Right atrium auricular region (tissue), 2 donors: ENCODE measurements at places on chromosomes 3 and 15. TPM values are rescaled to one million over a fixed set of nuclear protein-coding genes. Genes with fewer than 3 reads are reported as not detected.

DNA sequence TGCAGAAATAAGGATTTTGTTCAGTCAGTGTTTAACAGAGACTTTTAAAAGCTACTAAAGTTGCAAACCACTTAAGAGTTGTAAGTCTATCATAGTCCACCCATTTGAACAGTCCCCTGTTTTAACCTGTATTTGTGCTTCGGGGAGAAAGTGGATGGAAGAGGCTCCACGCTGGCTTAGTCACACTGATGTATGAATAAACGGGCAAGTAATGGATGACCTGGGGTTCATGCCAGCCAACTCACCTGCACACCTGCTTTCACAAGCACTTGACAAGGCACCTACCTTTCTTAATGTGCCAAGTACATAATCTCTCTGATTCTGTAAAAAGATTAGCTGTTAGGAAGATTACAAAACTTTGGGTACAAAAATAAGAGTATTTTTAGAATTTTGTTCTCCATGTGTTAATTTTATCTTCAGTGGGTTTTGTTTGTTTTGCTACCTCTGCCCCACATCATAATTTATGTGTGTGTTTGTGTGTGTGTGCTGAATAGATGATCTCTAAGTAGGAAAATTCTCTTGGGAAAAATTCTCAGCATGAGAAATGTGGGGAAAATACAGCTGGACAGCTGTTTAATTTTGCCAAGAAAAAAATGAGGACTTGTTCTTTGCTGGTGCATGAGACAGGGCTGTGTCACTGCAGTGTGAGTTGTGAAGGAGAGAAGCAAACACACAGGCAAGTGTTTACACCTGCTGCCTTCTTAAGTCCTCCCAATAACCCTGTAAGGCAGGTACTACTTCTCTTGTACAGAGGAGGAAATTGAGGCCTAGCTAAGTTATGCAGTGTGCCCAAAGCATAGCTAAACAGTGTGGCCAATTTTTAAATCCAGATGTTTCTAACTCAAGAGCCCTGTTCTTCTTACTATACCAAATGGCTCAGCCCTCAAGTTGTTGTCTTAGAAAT lies 181.2 kb upstream of the IL12A start:
- DNase-seq, result no peak
- H3K27me3 ChIP-seq, result no peaks in the 10 kb centered on the region
- no peak overlapping the region for H3K27ac ChIP-seq
- H3K4me1 ChIP-seq, result peaks cover 23% of the 10 kb centered on the region
- no peak overlapping the region for H3K4me3 ChIP-seq

DNA sequence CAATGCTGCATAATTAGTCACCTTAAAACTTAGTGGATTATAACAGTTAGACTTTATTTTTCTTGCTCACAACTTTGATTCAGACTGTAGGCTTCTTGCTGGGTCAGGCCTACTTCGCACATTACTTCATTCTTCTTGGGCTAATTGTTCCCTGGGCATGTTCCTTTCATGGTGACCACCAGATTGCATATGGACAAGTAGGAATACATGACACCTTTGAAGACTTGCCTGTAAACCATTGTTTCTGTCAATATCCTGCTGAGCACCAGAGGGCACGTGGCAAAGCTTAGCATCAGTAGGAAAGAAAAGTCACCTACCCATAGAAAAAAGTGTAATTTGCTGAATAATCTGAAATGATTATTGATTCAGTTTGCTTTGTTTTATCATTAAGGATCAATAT lies 54.3 kb upstream of the ROBO1 start:
- H3K4me3 ChIP-seq, result no peak overlapping the region
- H3K27ac ChIP-seq, result no peak overlapping the region
- H3K27me3 ChIP-seq, result no peaks in the 10 kb centered on the region
- DNase-seq, result no peak
- no peaks in the 10 kb centered on the region for H3K4me1 ChIP-seq

- H3K36me3 ChIP-seq, result no peaks in the 10 kb centered on the region
- H3K4me1 ChIP-seq, result no peaks in the 10 kb centered on the region
- peak; percentile 93 for DNase-seq
- no peaks in the 10 kb centered on the region for H3K27me3 ChIP-seq
Observed at GRCh38 chr3:126961191-126961790, 21.6 kb upstream of the PLXNA1 start.

DNA sequence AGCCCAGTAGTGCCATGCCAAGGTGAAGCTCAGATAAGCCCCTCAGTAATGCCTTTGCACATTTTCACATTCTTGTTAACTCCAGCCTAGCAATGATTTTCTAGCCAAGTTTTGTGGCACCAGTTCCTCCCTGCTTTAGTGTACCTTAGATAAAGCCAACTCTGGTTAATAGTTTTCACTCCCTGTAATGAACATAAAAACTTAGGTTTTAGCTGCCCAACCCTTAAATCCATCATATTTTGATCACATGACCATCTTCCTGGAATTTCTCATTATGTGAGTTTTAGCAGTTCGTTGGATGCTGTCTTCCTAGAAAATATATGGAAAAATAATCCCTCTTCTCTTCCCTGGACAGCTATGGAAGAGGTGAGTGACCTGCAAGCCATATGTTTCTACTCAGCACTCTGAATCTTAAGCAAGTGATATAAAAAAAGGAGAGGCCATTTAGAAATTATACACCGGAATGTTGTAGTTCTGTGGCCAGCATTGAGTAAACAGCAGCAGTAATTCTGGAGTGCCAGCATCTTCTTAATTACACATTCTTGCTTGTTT lies 62.2 kb upstream of the P2RY1 start:
- H3K36me3 ChIP-seq, result no peaks in the 10 kb centered on the region
- H3K4me3 ChIP-seq, result no peak overlapping the region
- no peak overlapping the region for H3K27ac ChIP-seq

DNA sequence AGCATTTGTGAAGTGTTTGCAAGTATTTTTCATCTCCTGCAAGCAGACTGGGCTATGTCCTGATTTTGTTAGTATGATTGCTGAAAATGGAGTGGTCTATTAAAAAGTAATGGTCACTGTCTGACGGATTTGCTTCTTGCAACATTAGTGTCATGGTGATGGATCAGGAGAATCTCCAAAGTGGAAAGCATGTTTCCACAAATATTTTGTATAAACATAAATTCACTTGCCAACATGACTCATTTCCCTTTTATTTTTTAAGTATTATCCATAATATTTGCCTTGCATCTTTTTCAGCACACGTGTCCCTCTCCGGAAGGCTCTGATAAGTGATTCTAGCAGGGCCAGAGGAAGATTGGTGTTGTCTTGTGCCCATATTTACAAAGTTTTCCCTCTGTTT lies 27.4 kb upstream of the CACNA2D3 start:
- no peak overlapping the region for H3K4me3 ChIP-seq
- no peaks in the 10 kb centered on the region for H3K4me1 ChIP-seq
- H3K27ac ChIP-seq, result no peak overlapping the region
- H3K27me3 ChIP-seq, result no peaks in the 10 kb centered on the region
- no peak for DNase-seq

DNA sequence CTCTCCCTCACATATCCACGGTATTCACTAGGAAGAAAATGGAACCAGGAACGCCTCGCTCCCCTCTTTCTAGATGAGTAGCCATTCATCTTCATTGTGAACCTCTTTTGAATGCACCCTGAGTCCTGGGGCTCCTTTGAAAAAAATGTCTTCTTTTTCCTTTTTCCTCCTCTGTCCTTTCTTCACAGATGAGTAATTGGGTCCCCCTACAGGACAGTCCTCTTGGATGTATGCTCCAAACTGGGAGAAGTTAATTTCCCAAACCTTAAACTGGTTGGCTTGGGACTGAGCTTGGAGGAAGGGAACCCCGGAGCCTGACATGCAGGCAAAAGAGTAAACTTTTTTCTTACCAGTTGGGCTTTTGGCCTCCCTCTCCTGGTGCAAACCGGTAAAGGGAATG lies 108.8 kb downstream of the DPH6 start:
- no peak overlapping the region for H3K4me3 ChIP-seq
- no peak for DNase-seq
- no peaks in the 10 kb centered on the region for H3K4me1 ChIP-seq
- no peaks in the 10 kb centered on the region for H3K27me3 ChIP-seq
- H3K36me3 ChIP-seq, result no peaks in the 10 kb centered on the region
- H3K27ac ChIP-seq, result no peak overlapping the region

DNA sequence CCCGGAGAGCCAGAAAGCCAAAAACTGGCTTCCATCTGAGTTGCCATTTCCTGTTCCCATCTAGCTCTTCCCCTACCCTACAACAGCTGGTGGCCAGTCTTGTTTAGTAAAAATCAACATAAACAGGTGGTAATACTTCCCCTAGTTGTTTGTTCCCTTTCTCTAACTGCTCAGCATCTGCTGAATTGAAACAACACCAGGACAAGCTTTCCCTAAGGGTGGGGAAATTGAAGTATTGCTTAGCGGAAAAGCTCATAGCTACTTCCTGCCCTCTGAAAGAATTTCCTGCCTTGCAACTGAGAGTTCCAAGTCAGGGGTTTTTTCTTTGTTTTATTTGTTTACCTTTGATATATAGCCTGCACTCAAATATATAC lies 66.8 kb downstream of the HMG20A start:
- peak overlapping the region; percentile 82 for H3K27ac ChIP-seq
- H3K4me1 ChIP-seq, result peaks cover 37% of the 10 kb centered on the region
- H3K27me3 ChIP-seq, result no peaks in the 10 kb centered on the region
- no peak for DNase-seq
- peaks cover 19% of the 10 kb centered on the region for H3K36me3 ChIP-seq

DNA sequence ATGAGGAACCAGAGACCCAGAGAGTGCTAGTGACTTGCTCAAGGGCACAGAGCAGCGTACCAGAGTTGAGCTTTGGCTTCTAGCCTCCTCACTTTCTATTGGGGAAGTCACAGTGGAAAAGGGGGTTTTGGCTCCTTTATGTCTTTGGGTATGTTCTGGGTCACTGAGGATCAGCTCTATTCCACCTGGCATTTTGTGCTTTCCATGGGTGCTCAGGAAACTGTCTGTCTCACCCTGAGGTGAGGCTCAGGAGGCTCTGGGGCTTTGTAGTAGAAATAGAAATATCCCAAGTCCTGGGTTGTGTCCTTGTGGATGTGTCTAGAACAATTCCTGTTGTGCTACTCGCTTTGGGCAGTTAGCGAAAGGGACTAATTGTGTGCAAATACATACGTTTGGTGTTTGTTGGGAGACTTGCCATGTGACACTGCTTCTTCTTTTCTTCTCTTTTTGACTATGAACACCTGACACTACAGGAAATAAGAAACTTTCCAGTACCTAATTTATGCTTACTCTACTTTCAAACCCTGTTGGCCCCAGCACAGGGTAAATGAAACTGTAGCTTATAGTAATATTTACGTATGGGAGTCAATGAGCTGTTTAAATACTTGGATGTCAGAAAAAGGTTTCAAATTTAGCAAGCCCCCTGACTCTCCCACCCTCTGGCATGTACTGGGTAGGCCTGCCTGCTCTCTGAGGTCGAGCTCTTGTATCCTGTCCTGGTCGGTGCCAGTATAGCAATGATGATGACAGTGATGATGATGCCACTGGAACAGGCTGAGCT lies 35.6 kb downstream of the SMAD3 start:
- no peaks in the 10 kb centered on the region for H3K36me3 ChIP-seq
- H3K4me1 ChIP-seq, result no peaks in the 10 kb centered on the region
- no peak overlapping the region for H3K4me3 ChIP-seq
- no peak overlapping the region for H3K27ac ChIP-seq
- no peaks in the 10 kb centered on the region for H3K27me3 ChIP-seq
- no peak for DNase-seq

GRCh38 chr15:66981771-66982170 lies 83.6 kb upstream of the SMAD3 start:
- DNase-seq, result no peak
- no peak overlapping the region for H3K27ac ChIP-seq
- H3K27me3 ChIP-seq, result no peaks in the 10 kb centered on the region
- no peak overlapping the region for H3K4me3 ChIP-seq

Gene TMEM212
- not detected for total RNA-seq

Gene GUCA1C
- total RNA-seq, result not detected

Gene ZCWPW2
- total RNA-seq, result 3.4 TPM

Gene MASP1
- 26.2 TPM for total RNA-seq
